ENCODE measurements at places on chromosomes 7 and 10. TPM values are rescaled to one million over a fixed set of nuclear protein-coding genes. Genes with fewer than 3 reads are reported as not detected.

Gene CALML5
- total RNA-seq, result not detected

Gene TMEM140
- 18.3 TPM for total RNA-seq

Gene C10orf95
- total RNA-seq, result not detected

Gene HEPACAM2
- total RNA-seq, result not detected

Gene SRRT
- total RNA-seq, result 49.8 TPM

- DNase-seq, result peak; percentile 100
These were observed 270.5 kb upstream of the MKLN1 start for GRCh38 chr7:131057015-131057793.

GRCh38 chr10:75400771-75401568, 594 bp downstream of the ZNF503 start:
- DNase-seq, result peak; percentile 55

GRCh38 chr10:89389254-89389653, 3.2 kb upstream of the IFIT1 start:
- DNase-seq, result peak; percentile 62

DNA sequence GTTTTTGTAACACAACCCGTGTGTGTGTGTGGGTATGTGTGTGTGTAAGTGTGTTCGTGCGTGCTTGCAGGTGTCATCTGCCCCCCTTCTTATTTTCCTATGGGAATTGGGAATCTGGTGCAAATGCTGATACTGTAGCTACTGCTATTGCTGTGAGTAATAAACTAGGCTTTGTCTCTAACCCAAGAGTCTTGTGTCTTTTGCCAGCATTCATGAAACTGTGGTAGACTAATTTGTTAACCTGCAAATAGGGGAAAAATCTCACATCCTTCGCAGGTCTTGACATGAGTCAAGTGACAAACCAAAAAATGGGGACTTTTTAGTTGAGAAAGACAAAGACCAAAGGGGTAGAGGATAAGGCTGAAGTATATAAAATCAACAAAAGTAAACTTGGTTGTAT, 57.9 kb upstream of the FAM133B start:
- no peak for DNase-seq

DNA sequence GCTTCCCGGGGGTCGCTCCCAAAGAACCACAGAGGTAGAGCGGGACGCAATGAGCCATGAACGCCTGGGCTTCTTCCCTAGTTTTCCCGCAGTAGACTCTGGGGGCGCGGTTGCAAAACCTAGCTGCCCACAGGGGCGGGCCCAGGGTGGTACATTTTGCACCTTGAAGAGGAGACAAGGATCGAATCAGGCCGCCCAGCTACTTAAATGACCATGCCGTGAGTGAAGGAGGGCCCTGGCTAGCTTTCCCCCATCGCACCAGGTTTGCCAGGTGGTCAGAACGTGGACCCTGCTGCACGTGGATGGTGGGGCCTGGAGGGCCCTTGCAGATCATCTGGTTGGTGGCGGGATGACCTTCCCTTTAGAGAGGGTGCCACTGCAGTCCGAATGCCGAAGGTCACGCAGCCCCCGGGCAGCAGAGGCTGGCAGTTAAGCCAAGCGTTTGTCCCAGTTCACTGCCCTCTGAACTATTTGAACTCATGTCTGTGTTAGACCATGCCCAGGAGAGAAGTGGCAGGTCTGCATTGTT, 604 bp upstream of the SHTN1 start:
- DNase-seq, result peak; percentile 36

GRCh38 chr7:133850497-133851280, 276.5 kb upstream of the LRGUK start:
- no peak for DNase-seq

- no peak for DNase-seq
These were observed 12.9 kb downstream of the SEC31B start for GRCh38 chr10:100506596-100507356.

DNA sequence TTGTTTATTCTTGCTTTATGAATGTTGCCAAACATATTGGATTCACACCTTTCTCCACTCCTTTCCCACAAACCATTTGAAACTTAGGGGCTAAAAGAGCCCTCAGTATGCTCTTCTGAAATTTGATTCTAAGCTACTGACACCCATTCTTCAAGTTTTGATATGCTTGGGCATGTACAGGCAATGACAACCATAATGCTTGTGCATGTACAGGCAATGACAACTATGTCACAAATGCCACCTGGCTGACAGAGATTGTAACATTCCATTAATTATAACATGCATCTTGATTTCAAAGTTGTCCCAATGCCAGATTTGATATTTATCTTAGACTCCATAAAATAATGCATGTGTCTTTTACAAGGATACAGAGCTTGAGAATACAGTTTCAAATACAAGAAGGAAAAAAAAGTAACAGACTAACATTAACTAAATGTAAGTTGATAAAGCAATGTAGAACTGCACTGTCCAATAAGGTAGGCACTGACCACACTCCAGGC, 17.5 kb upstream of the CDK1 start:
- no peak for DNase-seq

DNA sequence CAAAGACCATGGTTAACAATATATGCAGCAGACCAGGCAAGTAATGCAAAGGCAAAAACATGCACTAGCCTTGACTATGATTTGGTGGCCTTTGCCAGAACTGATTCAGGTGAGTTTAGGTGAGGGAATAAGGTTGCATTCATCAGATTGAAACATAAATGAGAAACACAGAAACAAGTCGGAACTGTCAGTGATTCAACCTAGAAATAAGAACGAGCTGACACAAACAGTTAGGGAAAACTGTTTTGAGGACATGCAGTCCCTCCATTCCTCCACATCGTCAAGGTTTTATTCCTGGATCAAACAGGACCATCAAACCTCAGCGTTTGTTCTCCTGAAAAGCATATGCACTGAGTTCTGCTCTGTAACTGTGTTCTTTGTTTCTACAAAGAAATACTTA, 1.8 kb downstream of the ZNF248 start:
- no peak for DNase-seq

GRCh38 chr7:123725586-123726171, 23.1 kb downstream of the WASL start:
- no peak for DNase-seq

GRCh38 chr7:68224041-68224741, 1227.6 kb downstream of the TYW1 start:
- peak; percentile 98 for DNase-seq

DNA sequence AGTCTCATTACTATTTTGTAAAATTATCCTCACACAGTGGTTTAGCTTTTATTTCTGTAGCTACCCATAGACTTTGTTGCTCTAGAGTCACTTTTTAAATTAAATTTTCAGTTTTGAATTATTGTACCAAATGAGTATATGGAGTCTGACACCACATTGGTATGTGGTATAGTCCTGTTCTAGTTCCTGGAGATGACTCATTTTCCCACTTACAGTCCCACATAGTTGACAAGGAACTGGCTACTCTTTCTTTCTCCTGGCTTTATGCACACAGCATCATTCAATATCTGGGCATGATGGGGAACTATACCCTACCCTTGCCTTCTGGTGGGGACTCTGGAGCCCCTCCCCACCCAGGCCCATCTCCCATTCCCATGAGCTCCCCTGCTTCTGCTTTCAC, 92.6 kb upstream of the RAB11FIP2 start:
- DNase-seq, result no peak

GRCh38 chr10:29815572-29815971, 180.8 kb upstream of the SVIL start:
- no peak for DNase-seq

- peak; percentile 86 for DNase-seq
These were observed 63.9 kb upstream of the AHR start for GRCh38 chr7:17234398-17235031.

GRCh38 chr10:70132098-70133029, at the start of gene AIFM2:
Gene AIFM2 (minus strand): TSS chr10:70132825. CDS start chr10:70124084, 8,741 bp downstream.
- peak; percentile 57 for DNase-seq

DNA sequence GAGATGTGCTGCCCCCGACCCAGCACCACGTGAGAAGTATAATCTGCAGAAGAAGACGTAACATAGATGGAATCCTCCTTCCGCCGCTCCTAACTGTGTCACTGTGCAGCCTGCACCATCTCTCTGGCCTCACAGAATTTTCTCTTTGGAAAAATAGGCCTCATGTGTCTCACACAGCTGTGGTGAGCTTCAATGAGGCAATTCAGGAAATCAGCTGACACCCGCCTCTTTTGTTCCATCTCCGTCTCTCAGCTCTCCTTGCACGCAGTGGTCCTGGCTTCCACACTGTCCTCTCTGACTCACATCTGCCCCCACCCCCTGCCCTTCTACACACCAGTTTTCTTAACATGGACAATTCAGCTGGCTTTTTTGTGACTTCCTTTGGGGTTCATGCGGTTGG, 7.2 kb downstream of the C10orf90 start:
- peak; percentile 98 for DNase-seq

DNA sequence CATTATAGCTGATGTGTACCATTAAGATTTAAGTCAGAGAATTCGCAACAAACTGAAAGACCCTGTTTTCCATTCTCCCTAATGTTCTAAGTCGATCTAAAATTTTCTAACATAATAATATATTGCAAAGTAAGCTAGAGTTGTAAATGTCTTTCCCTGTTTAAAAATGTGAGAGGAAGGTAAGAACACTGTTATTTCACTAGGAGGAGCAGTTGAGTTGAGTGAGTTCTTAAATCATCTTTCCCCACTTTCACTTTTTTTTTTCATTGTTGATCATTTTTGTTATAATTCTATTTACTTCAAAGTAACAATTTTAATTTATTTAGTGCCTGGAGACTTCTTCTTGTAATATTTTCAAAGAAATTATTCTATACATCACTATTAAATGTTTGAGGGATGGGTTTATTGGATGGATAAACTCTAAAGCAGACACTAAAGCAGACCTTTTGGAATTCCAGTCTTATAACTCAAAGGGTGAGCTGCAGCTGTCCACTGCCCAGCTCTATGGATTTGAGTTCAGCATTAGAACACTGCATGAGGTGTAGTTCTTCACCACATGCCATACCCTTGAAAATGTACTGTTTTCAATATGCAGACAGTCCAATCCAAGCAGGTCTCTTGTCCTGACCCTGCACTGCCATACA, 181.3 kb upstream of the FZD1 start:
- peak; percentile 43 for DNase-seq

Data from SK-MEL-5 (cell line).